Type B pancreatic cell (in vitro differentiated cells): ENCODE measurements at places on chromosomes 6 and 20. TPM values are rescaled to one million over a fixed set of nuclear protein-coding genes. Genes with fewer than 3 reads are reported as not detected.

The HTR1E gene
- total RNA-seq: 0.39 and 0.52 TPM in 2 replicates

The FKBP1C gene
- total RNA-seq: 0.63 and 0.79 TPM in 2 replicates

DNA sequence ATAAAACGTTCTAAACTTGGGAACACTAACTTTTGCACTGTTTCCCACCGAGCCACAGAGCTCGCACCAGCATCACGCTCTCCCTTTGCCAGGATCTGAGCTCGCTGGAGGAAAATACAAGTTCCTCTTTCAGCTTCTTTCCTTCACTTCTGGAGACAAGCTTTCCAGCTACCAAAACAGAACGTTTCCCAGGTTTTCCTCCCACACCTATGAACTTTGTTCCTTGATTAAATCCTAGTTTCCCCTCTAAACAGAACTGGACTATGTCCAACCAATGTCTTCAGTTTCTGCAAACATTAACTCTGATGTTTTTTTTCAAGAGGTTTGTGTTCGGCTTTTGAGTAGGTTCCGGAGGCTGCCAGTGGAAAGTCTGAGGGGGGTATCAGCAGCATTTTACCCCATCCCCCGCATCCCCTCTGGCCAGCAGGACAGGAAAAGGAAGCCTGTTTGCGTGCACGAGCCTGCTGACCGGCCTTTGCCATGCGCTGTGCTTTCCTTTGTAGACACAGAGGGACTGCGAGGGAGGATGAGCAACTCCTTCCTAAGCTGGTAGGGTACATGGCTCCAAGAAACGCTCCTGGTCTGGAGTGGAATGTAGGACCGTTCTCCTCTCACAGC is 135.5 kb downstream of the LY86 start:
- H3K27ac ChIP-seq: peak overlapping the region; percentile 84
- no peak for DNase-seq
- peaks cover 37% of the 10 kb centered on the region for H3K4me1 ChIP-seq
- no peaks in the 10 kb centered on the region for H3K27me3 ChIP-seq
- no peaks in the 10 kb centered on the region for H3K36me3 ChIP-seq

DNA sequence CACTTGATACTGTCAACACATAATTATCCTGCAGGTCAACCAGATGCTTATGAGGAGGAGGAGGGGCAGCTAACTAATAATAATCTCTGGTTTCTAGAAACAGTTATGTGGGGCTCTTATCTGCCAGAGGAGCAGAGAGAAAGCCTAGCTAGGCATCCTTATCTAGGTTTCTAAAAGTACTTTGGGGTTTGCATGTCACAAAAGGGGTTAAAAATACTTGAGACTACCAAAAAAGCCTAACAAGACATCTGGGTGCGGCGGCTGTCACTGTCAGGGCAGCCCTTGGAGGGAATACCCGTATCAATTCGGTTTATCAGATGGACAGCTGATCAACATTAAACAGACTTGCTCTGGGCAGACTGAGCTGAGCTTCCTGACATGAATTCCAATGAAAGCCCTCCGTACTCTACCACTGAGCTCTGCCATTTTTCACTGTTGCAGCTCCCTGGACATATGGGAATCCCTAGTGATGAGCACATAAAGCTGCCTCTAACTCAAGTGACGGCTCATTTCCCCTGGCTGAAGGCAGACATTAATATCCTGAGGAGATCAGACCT is 166.6 kb downstream of the PDSS2 start:
- H3K4me3 ChIP-seq: peak overlapping the region; percentile 32
- peaks cover 31% of the 10 kb centered on the region for H3K4me1 ChIP-seq
- no peaks in the 10 kb centered on the region for H3K27me3 ChIP-seq
- DNase-seq: no peak
- peak overlapping the region; percentile 2 for H3K27ac ChIP-seq
- peaks cover 3% of the 10 kb centered on the region for H3K36me3 ChIP-seq
